ENCODE measurements at places on chromosomes 6 and 20.

- no peak for DNase-seq
- H3K4me3 ChIP-seq, result no peak overlapping the region
- H3K36me3 ChIP-seq, result no peaks in the 10 kb centered on the region
These were observed 103.6 kb upstream of the TNFAIP3 start for GRCh38 chr6:137763436-137763835.

DNA sequence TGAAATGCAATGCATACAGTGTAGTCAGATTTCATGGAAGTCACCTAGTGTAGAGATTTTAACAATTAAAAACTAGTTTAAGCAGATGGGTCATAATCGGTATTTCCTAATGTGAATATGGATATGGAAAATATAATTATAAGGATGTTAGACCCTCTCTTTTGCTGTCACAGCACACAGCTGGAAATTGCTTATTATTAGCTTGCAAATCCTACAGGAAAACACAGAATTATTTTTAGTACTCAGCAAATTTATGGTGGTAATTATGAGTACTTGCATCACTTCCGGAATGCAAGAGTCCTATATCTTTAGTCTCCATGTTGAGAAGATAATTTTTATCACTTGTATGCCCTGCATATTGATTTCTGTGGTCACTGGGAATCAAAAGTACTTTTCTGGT, 993.6 kb downstream of the KIF16B start:
- no peak overlapping the region for H3K27ac ChIP-seq
- DNase-seq, result no peak
- no peaks in the 10 kb centered on the region for H3K36me3 ChIP-seq
- H3K4me3 ChIP-seq, result no peak overlapping the region

GRCh38 chr20:805713-806112, 27.8 kb upstream of the FAM110A start:
- no peak overlapping the region for H3K4me3 ChIP-seq
- no peaks in the 10 kb centered on the region for H3K4me1 ChIP-seq
- no peak for DNase-seq
- peaks cover 3% of the 10 kb centered on the region for H3K27me3 ChIP-seq
- no peaks in the 10 kb centered on the region for H3K36me3 ChIP-seq
- no peak overlapping the region for H3K27ac ChIP-seq

- no peak for DNase-seq
- no peaks in the 10 kb centered on the region for H3K36me3 ChIP-seq
- H3K4me1 ChIP-seq, result peaks cover 37% of the 10 kb centered on the region
- H3K27me3 ChIP-seq, result no peaks in the 10 kb centered on the region
These were observed 72.6 kb upstream of the CITED2 start for GRCh38 chr6:139446768-139447655.

GRCh38 chr6:81797591-81797990, 45.1 kb upstream of the TENT5A start:
- H3K27ac ChIP-seq, result no peak overlapping the region
- no peak for DNase-seq
- H3K4me1 ChIP-seq, result no peaks in the 10 kb centered on the region
- no peak overlapping the region for H3K4me3 ChIP-seq

DNA sequence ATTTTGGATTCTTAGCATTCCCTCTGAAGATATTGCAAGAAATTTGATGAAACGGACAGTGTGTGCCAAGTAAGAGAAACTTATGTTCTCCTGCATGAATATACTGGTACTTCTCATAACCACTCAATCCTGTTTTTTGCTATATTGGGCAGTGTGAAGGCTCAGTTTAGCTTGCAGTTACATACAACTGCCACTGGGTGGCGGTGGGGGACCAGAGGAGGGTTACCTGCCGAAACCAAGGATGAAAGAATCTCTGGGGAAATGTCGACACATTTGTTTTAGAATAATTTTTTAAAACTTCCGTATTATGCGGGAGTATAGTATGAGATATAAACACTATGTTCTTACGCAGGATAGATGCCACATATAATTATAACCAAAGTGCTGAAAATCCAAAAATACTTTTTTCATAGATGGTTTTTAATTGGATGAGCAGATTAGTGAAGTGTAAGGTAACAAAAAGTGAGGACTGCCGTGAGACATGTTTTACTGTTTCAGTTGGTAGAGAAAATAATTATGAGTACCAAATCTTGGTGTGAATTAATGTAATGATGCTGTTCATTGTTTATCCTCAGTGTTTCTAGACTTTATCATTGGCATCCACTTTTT, 9.7 kb downstream of the TRMT11 start:
- peak overlapping the region; percentile 33 for H3K4me3 ChIP-seq
- peak; percentile 74 for DNase-seq

DNA sequence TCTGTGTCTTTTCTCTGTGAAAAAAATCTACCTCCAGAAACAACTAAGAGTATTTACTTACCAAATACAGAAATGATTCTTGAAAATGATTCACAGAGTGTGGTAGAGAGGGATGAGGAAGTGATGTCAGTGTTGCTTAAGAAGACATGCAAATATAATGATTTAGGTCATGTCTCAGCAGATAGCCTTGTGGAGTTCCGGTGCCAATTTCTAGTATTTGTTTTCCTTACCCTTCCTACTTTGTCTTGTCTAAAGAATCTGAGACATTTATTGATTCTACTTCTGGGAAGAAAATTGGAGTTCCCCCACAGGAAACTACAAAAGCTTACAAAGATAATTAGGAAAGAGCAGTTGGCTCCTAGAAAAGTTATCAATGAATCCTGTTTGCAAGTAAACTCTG, 68.8 kb downstream of the GJA1 start:
- no peaks in the 10 kb centered on the region for H3K36me3 ChIP-seq
- H3K4me3 ChIP-seq, result no peak overlapping the region
- DNase-seq, result no peak
- H3K27me3 ChIP-seq, result no peaks in the 10 kb centered on the region
- peaks cover 42% of the 10 kb centered on the region for H3K4me1 ChIP-seq
- peak overlapping the region; percentile 85 for H3K27ac ChIP-seq

GRCh38 chr6:50868466-50868865, 49.8 kb downstream of the TFAP2B start:
- DNase-seq, result no peak
- no peak overlapping the region for H3K27ac ChIP-seq
- no peak overlapping the region for H3K4me3 ChIP-seq
- H3K4me1 ChIP-seq, result peaks cover 2% of the 10 kb centered on the region
- no peaks in the 10 kb centered on the region for H3K36me3 ChIP-seq

- peaks cover 28% of the 10 kb centered on the region for H3K36me3 ChIP-seq
- no peaks in the 10 kb centered on the region for H3K27me3 ChIP-seq
- no peak for DNase-seq
- no peak overlapping the region for H3K27ac ChIP-seq
- H3K4me3 ChIP-seq, result no peak overlapping the region
- peaks cover 6% of the 10 kb centered on the region for H3K4me1 ChIP-seq
These were observed 10.4 kb downstream of the GCNT2 start for GRCh38 chr6:10531503-10531902.

GRCh38 chr20:43916073-43916880, 1.6 kb downstream of the TOX2 start:
- H3K27ac ChIP-seq, result no peak overlapping the region
- peaks cover 94% of the 10 kb centered on the region for H3K27me3 ChIP-seq
- H3K4me3 ChIP-seq, result peak overlapping the region; percentile 69
- peaks cover 8% of the 10 kb centered on the region for H3K4me1 ChIP-seq

DNA sequence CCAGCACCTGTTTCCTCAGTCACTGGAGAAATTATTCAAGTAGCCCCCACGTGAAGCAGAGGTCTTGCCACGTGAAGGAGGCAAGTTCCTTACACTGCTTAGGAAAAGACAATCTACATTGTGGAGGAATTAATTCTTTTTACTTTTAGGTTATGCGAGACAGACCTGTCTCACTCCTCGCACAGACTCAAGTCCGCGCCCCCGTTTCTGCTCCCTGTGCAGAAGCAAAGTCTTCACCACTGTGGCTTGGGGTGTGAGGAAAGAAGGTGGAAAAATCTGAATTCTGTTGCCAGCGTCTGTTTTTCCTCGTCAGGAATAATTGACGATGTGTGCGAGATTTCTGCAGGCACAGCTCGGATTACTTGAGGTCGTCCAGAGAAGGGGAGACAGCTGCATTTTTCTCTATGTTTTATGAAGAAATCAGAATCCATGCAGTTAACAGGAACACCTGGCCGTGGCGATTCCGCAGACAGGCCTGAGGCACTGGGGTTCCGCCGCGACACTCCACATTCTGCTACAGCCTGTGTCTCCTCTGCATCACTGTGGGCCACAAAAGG, 185.1 kb downstream of the SMOC2 start:
- peaks cover 34% of the 10 kb centered on the region for H3K4me1 ChIP-seq
- no peaks in the 10 kb centered on the region for H3K36me3 ChIP-seq
- H3K27ac ChIP-seq, result peak overlapping the region; percentile 49
- no peak overlapping the region for H3K4me3 ChIP-seq
- no peak for DNase-seq
- H3K27me3 ChIP-seq, result no peaks in the 10 kb centered on the region

DNA sequence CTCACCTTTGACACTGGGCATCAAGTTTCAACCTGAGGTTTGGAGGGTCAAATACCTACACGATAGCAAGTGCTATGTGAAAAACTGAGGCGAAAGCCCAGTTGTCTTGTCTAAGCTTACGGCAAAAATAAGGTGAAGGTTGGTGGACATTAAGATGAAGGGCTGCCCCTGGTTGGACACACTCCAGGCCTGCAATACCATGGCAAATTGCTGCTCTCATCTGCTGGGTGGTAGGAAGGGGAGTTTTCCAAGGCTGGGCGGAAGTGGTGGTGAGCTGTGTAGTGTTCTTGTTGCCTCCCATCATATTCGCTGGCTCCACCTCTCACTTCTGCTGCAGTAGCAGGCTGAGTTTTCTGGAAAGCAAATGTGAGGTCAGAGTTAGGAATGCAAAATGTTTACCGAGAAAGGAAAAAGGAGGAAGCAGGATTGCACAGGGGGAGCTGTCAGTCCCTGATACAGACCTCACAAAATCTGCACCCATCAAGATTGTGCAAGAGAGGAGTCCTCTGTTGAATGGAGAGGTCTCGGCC, 33.7 kb downstream of the SCP2D1 start:
- peaks cover 30% of the 10 kb centered on the region for H3K27me3 ChIP-seq
- DNase-seq, result no peak
- no peaks in the 10 kb centered on the region for H3K4me1 ChIP-seq
- H3K4me3 ChIP-seq, result no peak overlapping the region
- H3K27ac ChIP-seq, result no peak overlapping the region
- H3K36me3 ChIP-seq, result no peaks in the 10 kb centered on the region

DNA sequence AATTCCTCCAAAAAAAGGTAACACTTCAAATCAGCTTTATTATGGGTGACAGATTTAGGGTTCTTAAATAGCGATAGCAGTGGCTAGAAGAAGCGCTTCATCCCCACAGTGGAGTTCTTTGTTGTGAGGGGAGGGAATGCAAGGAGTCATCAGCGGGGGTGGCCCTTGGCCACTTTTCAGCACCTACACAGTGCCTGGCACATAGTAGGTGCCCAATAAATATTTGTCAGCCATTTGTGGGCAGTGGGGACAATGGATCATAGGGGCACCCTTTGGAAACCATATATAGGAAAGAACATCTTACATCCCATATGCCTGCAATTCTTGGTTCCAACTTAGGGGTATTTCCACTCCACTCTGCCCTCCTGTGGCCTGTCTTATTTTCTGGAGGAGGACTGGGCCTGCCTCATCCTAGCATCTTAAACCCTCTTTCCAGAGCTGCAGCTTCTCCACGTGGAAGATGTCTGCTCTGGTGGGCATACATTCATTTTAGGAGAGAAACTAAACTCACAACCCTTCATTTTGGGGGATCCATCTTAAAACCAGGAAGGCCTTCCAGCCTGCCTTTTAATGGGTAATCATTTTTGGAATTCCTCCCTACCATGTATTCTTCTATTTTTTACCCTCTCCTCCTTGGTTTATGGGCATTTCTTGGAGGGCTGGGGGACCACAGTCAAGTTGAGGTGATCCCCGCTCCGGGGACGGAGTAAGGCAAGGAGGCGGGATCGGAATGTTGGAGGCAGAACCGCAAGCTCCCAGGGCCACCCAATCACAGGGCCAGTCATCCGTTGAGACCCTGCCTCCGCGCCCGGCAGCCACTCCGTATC, 2.6 kb upstream of the GPSM3 start:
- no peak for DNase-seq
- H3K27ac ChIP-seq, result peak overlapping the region; percentile 99
- no peaks in the 10 kb centered on the region for H3K27me3 ChIP-seq
- no peaks in the 10 kb centered on the region for H3K36me3 ChIP-seq

GRCh38 chr20:47936612-47937011, 151.3 kb upstream of the SULF2 start:
- H3K4me3 ChIP-seq, result no peak overlapping the region
- H3K27me3 ChIP-seq, result peaks cover 8% of the 10 kb centered on the region
- H3K36me3 ChIP-seq, result no peaks in the 10 kb centered on the region
- DNase-seq, result no peak

GRCh38 chr20:20454367-20454766, 86.5 kb downstream of the INSM1 start:
- H3K4me3 ChIP-seq, result no peak overlapping the region
- H3K27ac ChIP-seq, result no peak overlapping the region
- peaks cover 5% of the 10 kb centered on the region for H3K27me3 ChIP-seq
- no peak for DNase-seq
- peaks cover 7% of the 10 kb centered on the region for H3K4me1 ChIP-seq

DNA sequence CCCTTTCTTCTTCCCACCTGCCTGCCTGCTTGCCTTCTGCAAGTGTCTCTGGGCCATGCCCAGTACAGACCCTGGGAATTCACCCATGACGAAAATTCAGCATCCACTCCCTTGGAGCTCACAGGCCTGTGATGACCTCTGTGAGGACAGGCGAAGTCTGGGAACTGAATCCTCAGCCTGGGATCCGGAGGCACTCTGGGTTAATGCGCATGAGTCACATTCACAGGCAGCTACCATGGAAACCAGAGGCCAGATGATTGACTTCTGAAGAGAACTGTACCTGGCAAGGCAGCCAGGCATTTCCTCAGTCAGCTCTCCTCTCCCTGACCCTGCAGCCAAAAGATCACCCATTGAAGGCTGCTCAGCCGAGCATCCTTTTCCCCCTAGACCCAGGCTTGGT, 41.0 kb downstream of the SLC9A8 start:
- peaks cover 25% of the 10 kb centered on the region for H3K36me3 ChIP-seq
- H3K4me3 ChIP-seq, result no peak overlapping the region
- peaks cover 32% of the 10 kb centered on the region for H3K4me1 ChIP-seq
- no peak overlapping the region for H3K27ac ChIP-seq

DNA sequence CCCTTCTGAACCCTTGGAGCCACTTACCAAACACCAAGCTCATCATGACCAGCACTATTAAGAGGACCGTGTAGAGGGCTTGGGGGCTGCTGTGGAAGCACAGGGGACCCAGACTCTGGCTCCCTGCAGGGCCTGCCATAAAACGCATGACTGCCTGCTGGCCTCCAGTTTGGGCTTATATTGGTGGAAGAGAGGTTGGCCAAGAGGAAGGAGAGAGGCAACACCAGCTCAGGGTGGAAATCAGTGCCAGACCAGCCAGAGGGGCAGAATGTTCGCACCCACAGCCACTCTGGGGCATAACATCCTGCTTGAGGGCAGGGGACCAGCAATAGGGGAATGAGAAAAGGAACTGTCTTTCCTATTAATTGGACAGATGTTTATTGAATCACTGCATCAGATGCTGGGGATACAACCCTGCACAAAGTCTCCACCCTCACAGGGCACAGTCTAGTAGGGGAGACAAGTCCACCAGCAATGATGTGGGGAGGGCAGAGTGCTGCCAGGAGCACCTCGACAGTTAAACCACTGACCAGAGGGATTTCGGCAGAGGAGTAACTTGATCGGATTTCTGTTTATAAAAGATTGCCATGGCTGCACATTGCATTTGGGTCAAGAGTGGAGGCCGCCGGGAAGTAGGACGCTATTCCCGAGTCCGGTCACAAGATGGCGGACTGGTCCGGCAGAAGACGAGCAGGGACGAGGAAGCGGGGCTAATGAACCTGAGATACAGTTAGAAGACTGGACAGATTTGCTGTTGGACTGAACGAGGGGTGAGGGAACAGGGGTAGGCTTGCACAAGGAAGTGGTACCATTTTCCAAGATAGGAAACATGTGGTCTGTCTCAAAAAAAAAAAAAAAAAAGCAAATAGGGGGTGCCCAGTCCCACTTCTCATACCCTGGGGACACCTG, at the start of gene LY6G5C:
LY6G5C (minus strand) TSS at position 842 of the 909 bp plus-strand sequence; CDS start at position 148, 694 bp downstream.
- H3K4me1 ChIP-seq, result peaks cover 22% of the 10 kb centered on the region
- peak within 1 kb of the TSS; percentile 75 for H3K27ac ChIP-seq
- peaks cover under 1% of the 10 kb centered on the region for H3K36me3 ChIP-seq
- peak within 1 kb of the TSS; percentile 80 for H3K4me3 ChIP-seq
- peak; percentile 75 for DNase-seq

All from mesothelial cell of epicardium (in vitro differentiated cells).